ENCODE measurements at places on chromosomes 4 and X.

- DNase-seq, result no peak
Observed at GRCh38 chr4:48483777-48484493, 792 bp downstream of the SLC10A4 start.

DNA sequence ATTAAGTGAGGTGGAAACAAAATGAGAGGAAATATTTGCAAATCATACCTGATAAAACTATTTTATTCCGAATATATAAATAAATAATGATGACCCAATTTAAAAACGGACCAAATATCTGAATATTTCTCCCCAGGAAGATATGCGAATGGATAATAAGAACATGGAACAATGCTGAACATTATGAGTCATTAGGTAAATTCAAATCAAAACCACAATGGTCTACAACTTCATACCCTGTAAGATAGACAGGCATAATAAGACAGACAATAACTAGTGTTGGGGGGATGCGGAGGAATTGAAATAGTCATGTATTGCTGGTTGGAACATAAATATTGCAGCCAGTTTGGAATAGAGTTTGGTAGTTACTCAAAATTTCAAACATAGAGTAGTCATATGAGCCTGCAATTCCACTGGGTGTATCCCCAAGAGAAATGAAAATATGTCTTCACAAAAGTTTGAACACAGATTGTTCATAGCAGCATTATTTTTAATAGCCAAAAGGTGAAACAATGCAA is 47.6 kb upstream of the DRP2 start:
- no peak for DNase-seq

DNA sequence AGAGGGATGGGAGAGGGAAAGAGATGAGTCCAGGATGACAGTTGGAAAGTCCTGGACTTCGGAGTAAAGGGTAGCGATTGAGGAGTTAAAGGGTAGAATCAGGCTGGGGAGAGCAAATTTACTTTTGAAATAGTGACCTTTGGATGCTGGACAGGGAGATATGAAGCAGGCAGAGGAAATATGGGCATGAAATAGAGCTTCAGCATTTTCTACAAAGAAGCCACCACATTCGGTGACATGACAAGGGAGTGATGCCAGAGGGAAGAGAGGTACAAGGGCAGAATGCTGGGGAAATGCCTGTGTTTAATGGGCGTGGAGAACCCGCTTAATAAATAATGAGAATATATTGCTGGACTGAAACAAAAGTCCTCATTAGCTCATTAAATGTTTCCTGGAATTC is 92.7 kb downstream of the TBL1X start:
- DNase-seq, result no peak

DNA sequence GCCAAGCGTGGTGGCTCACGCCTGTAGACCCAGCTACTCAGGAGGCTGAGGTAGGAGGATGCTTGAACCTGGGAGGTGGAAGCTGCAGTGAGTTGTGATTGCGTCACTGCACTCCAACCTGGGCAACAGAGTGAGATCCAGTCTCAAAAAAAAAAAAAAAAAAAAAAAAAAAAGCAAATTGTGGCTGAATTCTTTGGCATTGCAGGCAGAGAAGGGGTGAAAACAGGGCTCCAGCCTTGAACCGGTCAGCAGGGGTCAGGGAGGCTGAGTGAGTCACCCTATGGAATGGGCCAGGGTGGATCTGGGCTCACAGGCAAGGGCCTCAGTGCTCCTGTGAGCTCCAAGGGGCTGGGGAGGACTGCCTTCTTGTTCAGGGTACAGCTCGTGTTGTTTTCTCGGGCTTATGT is 13.2 kb upstream of the FAM3A start:
- peak; percentile 17 for DNase-seq

DNA sequence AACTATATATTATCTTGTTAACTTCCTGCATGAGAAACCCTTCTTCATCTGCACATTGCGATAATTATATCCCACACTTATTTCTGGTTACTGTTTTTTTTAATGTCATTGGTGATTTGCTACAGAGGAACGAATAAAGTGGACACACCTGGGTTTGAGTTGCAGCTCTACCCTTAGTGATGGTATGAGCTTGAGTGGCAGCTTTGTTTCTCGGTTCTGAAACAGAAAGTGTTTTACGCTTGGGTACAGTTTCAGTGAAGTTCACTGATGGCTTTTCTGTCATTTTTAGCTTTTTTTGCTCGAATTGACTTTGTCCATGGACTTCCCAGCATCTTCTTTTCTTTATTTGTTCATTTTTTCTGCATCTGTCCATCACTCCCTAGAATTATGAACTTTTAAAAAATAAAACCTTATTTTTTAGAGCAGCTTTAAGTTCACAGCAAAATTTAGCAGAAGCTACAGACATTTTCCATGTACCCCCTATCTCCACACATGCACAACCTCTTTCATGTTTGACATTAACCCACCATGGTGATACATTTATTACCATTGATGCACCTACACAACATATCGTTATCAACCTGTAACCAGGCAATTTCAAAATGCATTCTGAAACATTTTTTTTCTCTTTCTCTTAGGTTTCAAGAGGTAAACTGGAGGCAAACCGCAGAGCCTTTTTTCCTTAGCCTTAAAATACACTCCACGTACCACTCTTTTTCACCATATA is 1041.6 kb upstream of the PRKX start:
- no peak for DNase-seq

DNA sequence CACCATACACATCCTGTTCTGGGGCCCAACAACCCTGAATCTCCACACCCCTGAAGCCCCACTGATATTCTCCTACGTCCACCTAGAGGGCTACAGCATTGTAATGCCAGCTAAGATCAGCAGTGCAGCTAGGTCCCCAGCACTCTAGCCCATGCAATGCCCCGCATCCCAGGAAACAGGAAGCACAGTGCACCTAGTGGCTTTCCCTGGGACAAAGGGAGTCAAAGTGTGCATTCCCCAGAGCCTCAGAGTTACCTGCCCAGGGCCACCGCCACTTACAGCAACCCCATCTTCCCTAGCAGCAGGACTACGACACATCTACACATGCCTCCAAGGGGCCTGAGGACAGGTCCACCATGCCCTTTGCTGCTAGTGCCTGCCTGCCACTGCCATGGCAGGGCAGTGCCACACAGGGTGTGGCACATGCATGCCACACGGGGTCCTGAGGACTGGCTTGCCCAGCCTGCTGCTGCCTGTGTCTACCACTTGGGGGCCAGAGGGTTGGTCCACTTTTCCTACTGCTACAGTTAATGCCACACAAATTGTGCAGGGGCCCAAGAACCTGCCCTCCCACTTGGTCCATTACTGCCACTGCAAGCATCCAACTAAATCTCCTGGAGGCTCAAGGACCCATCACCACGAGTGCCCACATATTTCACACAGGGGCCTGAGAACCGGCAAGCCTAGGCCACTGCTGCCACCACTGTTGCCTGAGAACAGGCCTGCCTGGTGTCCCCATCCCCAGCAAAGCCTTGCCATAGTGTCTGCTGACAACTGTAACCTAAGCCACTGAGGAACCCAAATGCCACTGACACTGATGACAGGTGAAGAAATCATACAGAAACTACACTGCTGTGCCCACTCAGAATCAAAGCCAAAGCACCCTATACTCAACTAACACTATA is 23.7 kb downstream of the TLR6 start:
- DNase-seq, result no peak

- DNase-seq, result no peak
Observed at GRCh38 chr4:94410678-94411206, 41.0 kb upstream of the PDLIM5 start.

DNA sequence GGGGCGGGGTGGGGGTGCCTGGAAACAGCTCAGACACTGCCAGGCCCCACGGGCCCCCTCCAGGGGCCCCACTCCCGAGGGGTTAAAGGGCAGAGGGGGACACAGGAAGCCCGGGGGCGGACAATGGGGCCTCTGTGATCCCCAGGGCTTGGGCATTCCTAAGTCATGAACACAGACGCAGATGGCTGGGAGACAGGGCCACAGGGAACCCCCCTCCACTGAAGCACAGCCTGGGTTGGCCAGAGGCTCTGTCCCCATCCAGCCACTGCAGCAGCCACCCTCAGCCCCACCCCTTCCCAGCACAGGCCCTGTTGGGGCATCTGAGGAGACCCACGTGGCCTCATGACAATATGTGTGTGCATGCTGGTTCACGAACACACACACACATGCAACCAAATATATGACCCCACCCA is 3.9 kb downstream of the L1CAM start:
- DNase-seq, result no peak

- DNase-seq, result no peak
Observed at GRCh38 chrX:122943918-122944317, 240.2 kb upstream of the GRIA3 start.

DNA sequence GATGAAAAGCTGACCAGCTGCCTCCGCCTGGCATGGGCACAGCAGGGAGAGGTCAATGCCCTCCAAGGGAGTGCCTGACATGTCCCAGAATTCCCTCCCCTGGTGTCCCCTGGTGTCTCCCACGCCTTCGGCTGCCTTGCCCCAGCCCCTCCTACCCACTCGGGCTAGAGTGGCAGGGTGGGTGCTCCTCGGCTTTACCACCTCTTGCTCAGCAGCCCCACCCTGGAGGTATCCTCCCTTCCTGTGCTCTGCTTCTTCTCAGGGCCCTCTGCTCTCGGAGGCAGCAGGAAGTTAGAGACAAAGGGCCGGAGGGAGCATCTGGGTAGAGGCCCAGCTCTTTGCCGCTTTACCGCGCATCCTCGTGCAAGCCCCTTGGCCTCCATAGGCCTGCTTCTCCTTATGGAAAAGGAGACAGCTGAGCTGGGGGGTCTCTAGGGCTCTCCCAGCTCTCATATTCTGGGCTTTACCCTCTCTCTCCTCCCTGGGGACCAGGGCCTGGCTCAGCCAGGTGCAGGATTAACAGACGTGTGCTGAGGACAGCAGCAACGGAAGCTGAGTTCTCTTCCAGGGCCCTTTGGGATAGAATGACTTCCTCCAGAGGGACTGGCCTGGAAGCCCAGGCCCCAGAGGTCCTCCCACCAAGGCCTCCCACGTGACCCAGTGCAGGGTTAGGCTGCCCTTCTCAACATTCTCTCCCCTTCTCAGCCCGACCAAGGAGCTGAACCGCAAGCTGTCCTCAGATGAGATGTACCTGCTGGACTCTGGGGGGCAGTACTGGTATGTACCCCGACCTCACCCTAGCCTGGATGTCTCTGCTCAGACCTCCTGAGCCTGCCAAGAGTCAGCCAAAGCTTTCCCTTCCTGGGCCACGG is 17.2 kb downstream of the XPNPEP2 start:
- DNase-seq, result no peak

- no peak for DNase-seq
Observed at GRCh38 chrX:154121961-154122360, 22.1 kb upstream of the OPN1LW start.

GRCh38 chr4:88097301-88097700 is 61.1 kb downstream of the ABCG2 start:
- DNase-seq, result peak; percentile 15

DNA sequence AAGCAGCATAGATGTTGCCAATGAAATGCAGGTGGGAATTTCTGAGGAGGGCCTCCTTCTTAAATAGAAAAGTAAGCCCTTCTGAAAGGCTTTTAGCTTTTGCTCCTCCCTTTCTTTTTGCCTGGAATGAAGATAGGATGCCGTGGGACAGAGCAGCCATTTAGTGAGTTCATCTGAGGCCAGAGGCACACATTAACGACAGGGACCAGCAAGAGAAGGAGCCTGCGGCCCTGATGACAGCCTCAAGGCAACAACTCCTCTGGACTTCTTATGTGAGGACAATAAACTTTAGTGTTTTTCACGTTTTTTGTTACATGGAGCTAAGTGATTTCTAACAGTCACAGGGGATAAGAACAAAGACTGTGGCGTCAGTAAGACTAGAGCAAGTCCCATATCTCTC is 1.1 kb upstream of the BDH2 start:
- no peak for DNase-seq

DNA sequence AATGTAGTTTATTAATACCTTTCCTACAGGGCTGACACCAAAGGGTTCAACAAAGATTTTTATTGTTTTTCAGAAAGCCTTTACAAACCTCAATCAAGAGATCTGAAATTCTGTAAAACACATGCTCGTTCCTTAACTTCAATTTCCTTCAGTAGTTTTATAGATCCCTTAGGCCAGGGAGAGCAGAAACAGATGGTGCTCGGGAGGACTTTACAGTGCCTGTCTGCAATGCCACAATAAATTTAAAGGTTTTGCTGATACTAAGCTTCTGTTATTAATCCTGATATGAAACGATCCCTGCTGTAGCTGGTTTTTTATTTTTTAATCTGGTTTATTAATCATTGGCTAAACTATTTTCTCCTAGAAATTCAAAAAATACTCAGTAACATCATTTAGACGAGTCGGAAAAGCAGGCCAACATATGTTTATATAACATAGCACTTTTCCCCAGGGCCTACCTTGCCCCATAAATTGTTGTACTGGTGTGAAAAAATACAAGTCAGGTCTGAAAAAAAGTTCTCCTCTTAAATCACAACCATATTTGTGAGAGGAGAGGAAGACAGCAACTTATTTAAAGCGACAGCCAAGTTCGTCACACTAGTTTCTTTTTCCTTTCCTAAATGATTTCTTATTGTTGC is 39.8 kb downstream of the SHISA3 start:
- no peak for DNase-seq

DNA sequence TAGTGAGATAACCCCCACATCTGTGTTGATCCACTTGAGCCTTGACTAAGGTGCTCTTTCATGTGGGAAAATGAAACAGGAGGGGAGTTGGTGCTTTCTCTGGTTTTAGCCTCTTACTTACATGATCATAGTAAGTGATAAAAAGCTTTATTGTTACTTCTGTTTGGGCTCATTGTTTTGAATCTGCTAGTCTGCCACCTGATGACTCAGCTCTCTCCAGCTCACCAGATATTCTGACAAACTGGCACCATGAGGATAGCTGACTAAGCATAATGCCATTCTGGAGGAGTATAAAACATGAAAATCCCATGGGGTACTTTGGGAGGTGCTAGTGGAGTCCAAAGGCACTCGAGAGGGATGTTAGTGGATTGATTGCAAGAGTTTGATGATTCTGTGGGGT is 824.0 kb downstream of the RAPGEF2 start:
- no peak for DNase-seq

- no peak for DNase-seq
Observed at GRCh38 chrX:17104433-17104832, 158.0 kb downstream of the REPS2 start.

DNA sequence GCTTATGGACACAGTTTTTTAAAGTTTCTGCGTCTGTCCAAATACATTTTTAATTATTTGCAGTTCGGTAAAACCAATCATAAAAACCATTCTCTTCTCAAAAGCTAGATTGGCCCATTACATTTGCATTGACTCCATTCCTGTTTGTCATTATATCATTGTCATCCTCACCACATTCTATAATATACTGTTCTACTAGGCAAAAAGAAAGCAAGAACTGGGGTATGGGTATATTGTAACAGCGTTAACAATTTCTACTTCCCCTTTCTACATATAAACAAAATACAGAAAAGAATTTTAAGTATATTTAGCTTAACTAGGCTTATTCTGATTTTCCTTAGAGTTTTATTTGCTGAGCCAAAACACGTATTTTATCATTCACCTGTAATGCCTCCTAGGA is 91.8 kb downstream of the RAP1GDS1 start:
- DNase-seq, result no peak

DNA sequence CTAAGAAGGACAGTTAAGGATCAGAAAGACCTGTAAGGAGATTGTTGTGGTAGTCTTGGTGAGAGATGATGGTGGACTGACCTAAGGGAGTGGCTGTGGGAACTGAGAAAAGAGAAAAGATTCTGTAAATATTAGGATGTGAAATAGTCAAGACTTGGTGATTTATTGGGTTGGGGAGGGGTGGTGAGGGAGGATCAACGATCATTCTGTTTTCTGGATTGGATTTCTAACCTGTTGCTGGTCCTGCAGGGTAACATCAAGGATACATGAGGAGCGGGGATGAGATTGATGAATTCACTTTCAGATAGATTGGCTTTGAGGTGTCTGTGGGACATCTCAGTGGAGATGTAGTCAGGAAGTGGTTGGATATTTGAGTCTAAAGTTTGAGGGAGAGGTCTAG is 1.4 kb downstream of the PIN4 start:
- no peak for DNase-seq

GRCh38 chr4:98510757-98511517 is 147.5 kb downstream of the TSPAN5 start:
- DNase-seq, result peak; percentile 68

Data from GM03348 (cell line).